ENCODE measurements at places on chromosomes 12 and 14. TPM values are rescaled to one million over a fixed set of nuclear protein-coding genes. Genes with fewer than 3 reads are reported as not detected.

Gene BDKRB1
- 6.6 TPM for total RNA-seq

Gene NANOG
- 0.22 TPM for total RNA-seq

Gene KRT77
- not detected for total RNA-seq

Gene KLRG1
- 1.5 TPM for total RNA-seq

Gene RPL10L
- 9.6 TPM for total RNA-seq

DNA sequence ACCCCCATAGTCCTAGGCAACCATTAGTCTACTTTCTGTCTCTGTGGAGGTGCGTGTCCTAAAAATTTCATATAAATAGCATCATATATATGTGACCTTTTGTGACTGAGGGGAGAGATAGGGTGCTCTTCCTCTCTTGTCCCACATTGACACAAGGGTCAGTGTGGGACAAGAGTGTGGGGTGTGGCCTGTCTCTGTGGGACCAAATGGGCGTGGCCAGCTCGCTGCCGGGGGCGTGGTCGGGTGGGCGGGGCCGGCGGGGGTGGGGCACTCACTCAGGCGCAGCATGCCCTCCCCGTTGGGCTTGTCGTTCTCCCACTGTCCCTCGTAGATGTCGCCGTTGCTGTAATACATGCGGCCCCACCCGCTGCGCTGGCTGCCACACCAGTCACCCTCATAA, 15.5 kb downstream of the MORN3 start:
- no peak for DNase-seq

DNA sequence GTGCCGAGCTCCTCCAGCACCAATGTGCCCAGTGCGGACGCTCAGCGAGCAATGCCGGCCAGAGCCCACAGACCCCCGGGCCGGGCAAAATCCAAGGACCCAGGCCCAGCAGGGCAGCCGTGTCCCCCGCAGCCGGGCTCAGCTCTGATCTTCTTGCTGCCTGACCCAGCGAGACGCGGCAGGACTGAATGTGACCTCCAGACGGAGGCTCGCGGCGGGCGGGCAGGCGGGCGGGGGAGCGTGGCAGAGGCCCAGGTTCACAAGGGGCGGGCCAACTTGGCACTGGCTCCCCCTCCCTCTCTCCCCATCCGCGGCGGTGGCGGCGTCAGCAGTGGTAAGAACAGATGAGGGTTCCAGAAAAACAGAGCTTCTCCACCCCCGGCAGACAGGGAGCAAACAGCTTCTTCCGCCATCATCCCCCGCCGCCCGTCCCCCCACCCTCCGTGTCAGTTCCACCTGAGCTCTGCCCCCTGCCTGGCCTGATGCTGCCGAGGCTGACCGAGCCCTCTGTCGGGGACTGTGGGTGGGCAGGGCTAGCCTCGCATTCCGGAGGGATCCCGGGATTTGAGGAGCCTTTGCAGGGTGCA, 94.3 kb downstream of the RFLNA start:
- peak; percentile 91 for DNase-seq

- no peak for DNase-seq
These were observed 63.4 kb downstream of the ESRRB start for GRCh38 chr14:76439237-76439775.

GRCh38 chr12:108147279-108147678, 18.2 kb downstream of the WSCD2 start:
- DNase-seq, result no peak

DNA sequence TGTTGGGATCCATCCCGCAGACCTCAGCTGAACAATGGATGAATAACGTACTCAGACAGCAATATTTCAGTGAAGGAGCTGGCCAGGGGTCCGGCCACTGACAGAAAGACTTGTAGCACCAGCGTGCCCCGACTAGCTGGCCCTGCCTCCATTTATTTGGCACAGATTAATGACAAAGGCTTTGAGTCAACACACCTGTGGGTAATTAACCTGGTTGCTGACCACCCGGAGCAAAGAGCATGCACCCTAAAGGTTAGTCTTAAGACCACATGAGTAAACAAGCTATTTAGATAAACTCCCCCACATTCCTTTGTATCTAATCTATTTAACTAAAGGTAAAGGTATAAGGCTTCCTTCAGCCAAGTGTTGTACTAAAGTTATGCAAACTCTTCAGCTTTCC, 868.6 kb downstream of the LRFN5 start:
- DNase-seq, result no peak

- DNase-seq, result no peak
These were observed 78.6 kb downstream of the CLMN start for GRCh38 chr14:95240859-95241813.

GRCh38 chr14:49940808-49941421, 48.0 kb downstream of the ARF6 start:
- no peak for DNase-seq

GRCh38 chr14:32478050-32478449, 149.0 kb downstream of the AKAP6 start:
- DNase-seq, result no peak

GRCh38 chr14:21205026-21205677, 49.3 kb upstream of the OR5AU1 start:
- no peak for DNase-seq

DNA sequence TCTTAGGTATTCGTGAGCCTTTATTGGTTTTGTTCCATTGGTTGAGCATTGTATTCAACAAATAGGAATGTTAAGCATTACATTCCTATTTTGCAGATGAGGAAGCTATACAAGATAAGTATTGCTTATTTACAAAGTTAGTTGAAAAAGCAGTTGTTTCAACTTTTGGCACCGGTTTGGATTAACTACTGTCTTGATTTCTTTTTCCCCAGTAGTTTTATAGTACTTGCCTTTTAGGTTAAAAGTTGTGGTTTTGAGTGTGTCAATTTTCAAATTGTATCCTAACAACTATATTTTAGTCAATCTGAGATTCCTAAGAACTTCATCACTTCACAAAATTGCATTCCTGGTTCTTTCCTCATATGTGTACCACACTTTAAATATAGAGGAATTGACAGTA, 23.8 kb upstream of the MBIP start:
- no peak for DNase-seq

- DNase-seq, result no peak
These were observed 162.5 kb downstream of the C12orf50 start for GRCh38 chr12:87866578-87867292.

DNA sequence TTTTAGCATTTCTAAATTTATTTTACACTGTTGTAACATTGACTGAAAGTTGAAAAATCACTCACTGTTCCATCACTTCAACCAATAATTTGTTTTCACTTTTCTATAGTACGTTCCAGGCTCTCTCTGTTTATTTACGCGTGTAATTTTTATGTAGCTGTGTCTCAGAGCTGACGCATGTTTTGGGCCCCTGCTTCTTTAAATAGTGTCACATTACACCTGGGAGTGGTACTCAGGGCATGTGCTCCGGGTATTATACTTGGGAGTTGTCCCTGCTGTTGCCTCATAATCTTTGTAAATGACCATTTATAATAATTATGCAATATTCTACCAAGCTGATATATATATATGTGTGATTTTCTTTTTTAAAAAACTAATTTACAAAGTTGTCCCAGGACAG, 132.8 kb upstream of the CPM start:
- no peak for DNase-seq

DNA sequence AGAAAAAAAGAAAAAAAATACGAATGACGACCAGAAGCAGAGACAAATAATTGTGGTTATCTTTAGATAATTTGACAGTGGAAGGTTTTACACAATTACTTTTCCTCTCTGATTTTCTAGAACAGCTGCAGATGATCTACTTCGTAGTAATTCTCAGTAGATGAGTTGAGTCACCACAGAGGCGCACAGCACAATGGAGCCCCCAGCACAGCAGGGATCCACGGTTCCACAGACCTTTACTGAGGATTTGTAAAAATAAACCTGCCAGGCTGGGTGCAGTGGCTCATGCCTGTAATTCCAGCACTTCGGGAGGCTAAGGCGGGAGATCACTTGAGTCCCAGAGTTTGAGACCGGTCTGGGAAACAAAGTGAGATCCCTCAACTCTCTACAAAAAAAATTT, 29.3 kb downstream of the AMN start:
- no peak for DNase-seq

- DNase-seq, result no peak
These were observed 187.9 kb upstream of the STXBP6 start for GRCh38 chr14:25237845-25238244.

DNA sequence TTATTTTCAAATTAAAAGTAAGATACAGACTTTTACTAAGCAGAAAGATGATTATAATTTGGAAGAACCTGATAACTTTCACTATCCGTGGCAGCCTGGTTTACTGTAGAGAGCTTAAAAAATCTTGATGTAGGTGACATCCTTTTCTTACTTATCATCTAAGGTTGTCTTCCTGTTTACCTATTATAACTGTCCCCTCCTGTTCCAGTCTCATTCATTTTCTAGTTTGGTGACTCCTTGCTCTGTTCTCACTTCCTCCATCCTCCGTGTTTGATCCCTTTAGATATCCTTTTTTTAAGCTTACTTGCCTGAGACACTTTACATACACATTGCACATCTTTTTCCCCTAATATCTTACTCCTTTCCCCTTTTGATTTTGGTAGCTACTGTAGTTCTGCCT, 27.5 kb downstream of the CCDC91 start:
- no peak for DNase-seq

GRCh38 chr12:53200107-53200457, 7.0 kb downstream of the ITGB7 start:
- no peak for DNase-seq
